ENCODE measurements at places on chromosomes 5 and 9.
A peak's percentile ranks its signal among the peaks of the same experiment; 100 is the strongest.

GRCh38 chr5:170571281-170571731 is 67.5 kb downstream of the KCNIP1 start:
- no peak for DNase-seq

GRCh38 chr9:78130853-78131252 is 99.2 kb upstream of the GNAQ start:
- no peak for DNase-seq

- DNase-seq = no peak
Measured at GRCh38 chr5:177994063-177994462, 2.0 kb downstream of the PROP1 start.

DNA sequence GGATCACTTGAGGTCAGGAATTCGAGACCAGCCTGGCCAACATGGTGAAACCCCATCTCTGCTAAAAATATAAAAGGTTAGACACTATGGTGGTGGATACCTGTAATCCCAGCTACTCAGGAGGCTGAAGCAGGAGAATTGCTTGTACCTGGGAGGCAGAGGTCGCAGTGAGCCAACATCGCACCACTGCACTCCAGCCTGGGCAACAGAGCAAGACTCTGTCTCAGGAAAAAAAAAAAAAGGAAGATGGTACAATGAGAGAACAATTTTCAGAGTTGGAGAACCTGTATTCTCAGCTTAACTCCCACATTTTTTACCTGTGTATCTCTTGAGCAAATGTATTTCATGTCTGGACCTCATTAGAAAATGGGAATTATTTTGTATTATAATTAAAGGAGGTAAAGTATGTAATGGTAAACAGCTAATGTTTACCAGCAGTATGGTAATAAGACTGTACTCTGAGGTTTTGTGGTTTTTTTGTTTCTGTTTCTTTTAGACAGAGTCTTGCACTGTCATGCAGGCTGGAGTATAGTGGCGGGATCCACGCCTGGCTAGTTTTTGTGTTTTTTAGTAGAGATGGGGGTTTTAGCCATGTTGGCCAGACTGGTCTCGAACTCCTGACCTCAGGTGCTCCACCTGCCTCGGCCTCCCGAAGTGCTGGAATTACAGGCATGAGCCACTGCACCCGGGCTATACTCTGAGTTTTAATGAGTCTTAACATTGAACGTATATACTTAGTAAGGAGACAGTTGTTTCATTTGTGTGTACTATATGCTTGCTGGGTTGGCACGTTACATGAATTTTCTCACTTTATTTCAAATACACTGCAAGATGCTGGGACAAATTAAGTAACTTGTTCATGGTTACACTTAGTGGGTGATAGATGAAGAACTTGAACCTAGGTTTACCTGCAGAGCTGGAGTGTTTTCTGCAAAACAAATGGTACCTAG is 16.2 kb downstream of the UHRF2 start:
- DNase-seq = no peak

DNA sequence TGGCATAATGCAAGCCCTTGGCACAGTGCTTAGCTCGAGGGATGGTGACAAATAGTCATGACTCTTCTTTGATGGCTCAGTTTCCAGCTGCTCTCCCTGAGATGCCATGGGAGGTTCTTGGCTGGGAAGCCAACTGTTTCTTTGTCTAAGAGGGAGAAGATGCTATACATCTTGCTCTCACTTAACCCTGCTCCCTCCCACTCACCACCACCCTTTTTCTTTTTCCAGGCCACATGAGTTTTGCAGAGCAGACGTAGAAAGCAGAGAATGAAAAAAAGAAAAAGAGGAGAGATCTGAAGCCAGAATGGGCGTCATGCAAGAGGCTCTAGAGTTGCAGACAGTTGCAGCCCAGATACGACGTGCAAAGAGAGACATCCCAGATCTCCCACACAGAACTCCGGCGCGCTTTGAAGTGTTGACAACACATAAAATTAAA is 160.5 kb downstream of the FGF18 start:
- DNase-seq = no peak

DNA sequence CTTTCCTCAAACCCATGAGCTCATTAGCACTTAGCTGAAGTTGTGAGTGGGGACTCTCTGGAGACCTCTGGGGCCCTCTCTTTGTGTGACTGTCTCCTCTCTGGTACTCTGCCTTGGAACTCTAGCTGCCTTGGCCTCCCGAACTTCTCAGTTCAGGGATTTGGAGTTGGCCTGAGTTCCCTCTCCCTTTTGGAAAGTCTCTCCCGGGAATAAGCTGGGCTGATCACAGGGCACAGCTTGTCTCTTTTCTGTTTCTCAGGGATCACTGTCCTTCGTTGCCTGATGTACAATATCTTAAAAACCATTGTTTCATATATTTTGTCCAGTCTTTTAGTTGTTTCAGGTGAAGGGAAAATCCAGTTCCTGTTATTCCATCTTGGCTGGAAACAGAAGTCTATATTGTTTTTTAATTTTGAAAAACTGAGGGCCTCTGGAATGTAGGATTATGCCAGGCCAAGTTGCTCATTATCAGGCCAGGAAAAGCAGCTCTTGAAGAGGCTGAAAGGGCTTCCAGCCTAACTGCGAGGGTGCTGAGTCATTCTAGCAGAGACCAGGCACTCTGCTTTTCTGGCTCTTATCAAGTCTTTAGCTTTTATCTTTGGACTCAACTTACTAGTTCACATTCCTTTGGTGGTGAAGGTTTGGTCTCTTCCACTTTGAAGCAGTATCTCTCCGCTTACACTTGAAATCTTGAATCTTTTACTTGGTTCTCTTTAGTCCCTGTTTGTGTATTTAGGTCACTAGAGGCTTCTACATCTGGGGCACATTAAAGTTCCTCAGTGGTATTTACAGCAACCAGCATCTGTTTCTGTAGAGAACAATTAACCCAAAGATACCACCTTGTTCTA is 8.4 kb upstream of the RGS3 start:
- DNase-seq = no peak

- no peak for DNase-seq
Measured at GRCh38 chr5:173890195-173890991, 2.2 kb downstream of the CPEB4 start.

GRCh38 chr5:54772684-54773083 is 212.7 kb downstream of the ESM1 start:
- DNase-seq = no peak

DNA sequence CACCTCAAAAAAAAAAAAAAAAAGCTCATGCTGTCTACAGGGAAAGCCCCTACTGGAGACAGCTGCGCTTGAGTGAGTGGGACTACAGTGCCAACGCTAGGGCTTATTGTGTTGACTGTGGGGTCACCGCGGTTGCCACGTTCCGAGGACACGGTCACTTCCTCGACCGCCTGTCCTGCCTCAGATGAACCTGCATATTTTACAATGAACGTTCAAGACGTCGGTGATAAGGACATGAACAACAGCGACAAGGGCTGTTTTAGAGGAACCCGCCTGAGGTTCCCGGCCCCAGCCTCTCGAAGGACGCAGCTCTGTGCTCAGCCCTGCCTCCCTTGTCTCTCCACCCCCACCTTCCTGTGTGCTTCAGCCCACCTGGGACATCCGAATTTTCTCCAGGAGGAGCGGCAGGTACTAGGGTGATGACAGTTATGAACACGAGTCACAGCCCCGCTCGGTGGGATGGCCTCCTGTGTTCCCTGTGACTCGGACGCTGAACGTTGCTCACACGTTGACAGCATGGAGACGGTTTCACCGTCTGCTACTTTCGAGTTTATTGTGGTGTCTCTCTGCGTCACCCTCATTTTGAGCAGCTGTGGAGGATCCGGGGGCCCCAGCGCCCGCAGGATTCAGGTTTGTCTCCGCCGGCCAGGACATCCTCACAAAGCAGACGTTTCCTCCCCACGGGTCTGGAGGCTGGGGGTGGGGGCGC is 11.3 kb upstream of the DIPK1B start:
- peak; percentile 35 for DNase-seq

DNA sequence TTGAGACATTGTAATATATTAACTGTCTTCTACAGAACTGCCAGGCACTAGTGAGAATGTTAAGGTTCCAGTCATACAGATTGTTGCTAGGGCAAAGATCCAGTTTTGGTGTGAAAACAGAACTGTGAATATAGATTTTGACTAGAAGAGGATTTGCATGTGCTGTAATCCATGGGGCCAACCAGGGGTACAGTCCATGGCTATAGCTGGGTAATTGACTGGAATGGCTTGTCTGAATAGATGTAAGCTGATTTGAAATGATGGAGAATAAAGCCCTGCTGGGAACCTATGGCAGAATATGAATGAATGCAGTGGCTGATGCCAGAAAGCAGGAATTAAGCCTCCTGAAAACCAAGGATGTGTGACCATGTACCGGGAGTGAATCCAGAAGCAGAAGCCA is 748.5 kb upstream of the CDH10 start:
- DNase-seq = no peak

DNA sequence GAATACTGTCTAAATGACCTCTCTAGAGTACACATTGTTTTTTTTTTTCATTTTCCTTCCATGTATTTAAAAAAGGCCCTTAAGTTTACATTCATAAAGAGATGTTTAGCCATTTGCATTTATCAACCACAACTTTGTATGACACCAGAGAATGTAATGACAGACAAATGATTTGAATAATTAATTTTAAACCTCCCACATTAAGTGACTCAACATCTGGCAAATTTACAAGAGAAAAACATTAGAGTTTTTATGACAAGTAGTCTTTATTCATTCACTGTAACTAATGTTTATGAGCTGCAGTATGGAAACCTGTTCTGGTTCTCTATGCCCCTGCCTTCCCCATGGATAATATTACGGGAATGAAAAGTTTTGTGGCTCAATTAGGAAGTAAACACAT is 1093.8 kb upstream of the CDH9 start:
- DNase-seq = no peak

- no peak for DNase-seq
Measured at GRCh38 chr9:106866243-106866642, 3.3 kb downstream of the ZNF462 start.

DNA sequence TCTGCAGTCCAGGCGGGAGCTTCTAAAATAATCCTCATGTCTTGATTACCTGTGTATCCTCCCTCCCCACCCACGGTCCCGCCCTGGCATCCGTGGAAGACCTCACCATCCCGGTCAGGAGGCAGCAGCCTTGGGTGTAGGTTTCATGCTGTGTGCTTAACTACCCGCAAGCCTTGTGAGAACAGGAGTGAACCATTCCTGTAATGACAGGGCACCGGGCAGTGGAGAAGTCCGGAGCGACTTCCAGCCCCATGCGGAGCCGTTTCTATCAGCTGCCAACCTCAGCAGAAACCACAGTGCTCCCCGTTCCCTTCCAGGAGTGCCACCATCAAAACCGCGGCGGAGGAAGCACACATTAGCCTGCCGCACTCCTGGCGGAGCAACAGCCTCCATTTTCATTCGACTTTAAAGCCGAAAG is 123.5 kb upstream of the LMX1B start:
- no peak for DNase-seq

GRCh38 chr9:84297162-84297821 is 43.3 kb downstream of the SLC28A3 start:
- DNase-seq = no peak

- no peak for DNase-seq
Measured at GRCh38 chr5:51302343-51302742, 80.9 kb upstream of the ISL1 start.

- DNase-seq = no peak
Measured at GRCh38 chr5:143201589-143201988, 201.9 kb downstream of the NR3C1 start.

DNA sequence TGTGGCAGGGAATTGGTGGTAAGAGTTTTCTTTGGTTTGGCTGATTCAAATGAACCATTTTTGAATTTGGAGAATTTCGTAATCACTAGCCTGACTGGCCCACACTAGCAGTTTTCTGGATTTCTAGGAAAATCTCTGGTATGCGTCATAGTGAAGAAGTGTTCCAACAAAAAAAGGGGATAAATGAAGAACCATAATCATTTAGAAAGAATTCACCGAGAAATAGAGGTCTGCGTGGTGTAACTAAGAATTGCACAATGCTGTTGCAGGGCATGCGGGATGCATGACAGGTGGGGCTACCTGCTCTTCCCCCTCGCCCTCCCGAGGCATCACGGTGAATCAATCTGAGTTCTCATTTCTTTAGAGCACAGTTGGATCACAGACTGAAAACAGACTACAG is 232.3 kb upstream of the PAPPA start:
- no peak for DNase-seq

DNA sequence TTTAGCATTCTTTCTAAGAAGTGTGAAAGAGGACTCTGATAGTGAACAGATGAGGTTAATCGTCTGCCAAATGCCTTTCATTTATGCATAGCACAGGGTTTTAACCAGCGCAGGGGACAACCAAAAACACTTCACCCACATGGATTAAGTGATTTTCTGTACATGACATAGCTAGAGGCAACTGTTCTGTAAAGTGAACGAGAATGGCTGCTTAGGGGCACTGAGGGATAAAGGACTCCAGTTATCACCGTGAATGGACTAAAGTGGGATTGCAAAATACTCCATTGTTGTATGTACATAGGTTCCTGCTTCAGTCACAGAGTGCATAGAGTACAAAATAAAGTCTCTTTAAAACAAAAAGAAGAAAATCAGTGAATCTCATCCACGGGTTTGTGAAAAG is 456.8 kb downstream of the DMAC1 start:
- no peak for DNase-seq

DNA sequence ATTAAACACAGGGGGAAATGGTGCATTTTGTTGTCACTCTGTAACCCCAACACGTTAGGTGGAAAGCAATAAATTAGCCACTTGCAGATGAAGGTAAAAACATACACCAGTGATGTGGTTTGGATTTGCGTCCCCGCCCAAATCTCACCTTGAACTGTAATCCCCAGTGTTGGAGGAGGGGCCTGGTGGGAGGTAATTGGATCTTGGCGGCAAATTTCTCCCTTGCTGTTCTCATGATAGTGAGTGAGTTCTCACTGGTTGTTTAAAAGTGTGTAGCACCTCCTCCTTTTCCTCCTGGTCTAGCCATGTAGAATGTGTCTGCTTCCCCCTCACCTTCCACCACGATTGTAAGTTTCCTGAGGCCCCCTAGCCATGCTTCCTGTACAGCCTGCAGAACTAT is 17.2 kb downstream of the EPB41L4A start:
- no peak for DNase-seq

- DNase-seq = no peak
Measured at GRCh38 chr5:136058972-136059354, 30.2 kb downstream of the TGFBI start.

GRCh38 chr9:134429007-134429406 is 102.8 kb downstream of the RXRA start:
- no peak for DNase-seq

DNA sequence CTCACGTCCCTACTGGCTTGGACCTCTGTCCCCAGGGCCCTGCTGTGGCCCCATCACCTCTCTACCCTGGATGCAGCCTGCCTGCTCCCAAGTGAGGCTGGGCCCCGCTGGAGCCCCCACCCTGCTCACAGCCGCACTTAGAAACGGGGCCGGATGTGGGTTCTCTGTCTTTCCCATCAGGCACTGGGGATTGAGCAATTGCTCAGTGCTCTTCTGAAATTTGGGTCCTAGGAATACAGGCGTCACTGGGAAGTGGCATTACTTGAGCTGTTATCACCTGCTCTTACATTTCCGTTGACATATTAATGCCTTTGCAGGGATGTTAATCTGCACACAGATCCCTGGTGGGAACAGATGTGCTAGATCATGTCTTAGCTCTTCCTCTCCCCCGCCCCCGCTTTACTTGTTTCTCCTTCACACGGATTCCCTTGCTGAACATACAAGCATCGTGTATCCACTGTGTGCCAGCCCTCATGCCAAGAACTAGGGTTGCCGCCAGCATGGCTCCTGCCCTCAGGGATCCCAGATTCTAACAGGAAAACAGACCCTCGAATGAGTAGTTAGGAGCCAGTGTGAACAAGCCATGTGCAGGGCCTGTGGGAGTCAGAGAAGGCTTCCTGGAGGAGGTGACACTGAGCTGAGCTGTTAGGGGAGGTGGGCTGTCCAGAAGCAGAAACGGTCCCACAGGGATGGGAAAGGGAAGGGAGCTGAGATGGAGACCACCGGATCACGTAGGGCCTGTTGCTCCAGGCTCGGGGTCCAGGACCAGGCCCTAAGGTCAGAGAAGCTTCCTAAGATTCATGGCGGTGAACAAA is 65.1 kb downstream of the NEK6 start:
- DNase-seq = no peak

All from T-helper 9 cell (primary cell).